HEK293T (cell line): ENCODE measurements at places on chromosomes 5 and 9.

GRCh38 chr9:98909935-98910334 is 33.8 kb upstream of the COL15A1 start:
- DNase-seq, result no peak

DNA sequence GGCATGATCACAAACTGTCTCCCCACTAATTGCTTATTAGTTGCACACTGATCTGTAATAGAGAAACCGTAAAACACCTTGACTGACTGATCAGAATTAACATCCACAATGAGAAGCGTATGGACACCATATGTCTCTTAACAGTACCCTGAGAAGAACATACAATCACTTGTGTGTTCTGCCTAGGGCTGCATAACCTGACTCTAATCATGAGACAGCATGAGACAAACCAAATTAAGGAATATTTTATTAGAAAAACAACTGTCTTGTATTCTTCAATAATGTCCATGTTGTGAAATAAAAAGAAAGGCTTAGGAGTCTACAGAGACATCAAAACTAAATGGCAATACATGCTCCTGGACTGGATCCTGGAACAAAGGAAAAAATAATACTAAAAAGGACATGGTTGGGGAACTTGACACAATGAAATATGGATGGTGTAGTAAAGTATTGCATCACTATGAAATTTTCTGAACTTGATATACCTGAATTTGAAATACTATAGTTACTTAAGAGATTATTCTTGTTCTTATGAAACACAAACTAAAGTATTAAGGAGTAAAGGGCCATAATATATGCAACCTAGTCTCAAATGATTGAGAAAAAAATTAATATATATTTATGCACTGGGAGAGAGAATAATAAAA is 162.1 kb downstream of the CWC27 start:
- DNase-seq, result no peak

- DNase-seq, result no peak
These were observed 164.4 kb downstream of the TLR4 start for GRCh38 chr9:117868594-117868993.

DNA sequence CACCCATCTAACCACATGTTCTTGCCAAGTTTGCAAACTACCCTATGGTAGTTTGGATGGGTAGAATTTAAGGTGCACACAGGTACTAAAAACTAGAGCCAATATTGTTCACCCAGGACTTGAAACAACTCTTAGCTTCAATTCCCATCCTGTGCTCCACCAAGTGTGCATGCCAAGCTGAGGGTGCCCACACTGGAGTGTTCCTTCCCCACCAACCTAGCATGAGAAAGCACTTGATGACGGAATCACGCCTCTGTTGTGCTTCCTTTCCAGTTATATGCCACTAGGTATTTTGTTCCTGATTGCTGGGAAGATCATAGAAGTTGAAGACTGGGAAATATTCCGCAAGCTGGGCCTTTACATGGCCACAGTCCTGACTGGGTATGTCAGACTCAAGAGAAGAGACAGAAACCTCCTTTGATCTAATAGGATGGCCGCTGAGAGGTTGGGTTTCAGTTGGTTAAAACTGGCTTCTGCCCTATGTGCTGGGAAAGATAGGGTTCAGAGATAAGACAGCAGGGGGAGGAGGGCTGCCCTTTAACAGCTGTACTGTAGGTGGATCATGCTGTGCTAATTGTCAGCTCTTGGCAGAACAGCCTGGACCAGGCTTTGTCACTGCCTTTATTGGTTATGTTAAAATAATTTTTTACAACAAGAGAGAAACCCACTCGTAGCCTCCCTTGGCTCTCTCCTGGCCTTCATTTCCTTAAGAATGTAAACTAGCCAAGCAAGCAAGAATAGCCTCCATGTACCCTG is 83.5 kb downstream of the SLC1A1 start:
- DNase-seq, result no peak

DNA sequence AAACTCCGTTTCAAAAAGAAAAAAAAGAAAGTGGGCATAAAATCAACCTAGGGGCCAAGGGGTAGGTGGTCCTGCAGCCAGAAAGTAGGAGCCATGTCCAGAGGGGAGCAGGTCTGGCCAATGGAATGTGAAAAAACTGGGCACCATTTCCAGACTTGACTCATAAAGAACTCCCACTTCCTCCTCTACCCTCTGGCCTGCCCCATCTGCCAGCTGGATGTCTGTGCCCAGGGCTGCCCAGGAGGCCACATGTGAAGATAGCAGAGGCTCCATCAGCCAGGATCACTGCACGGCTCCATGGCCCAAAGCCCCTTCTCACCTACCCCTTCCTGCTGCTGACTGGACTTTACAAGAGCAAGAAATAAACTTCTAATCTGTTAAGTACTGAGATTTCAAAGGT is 42.1 kb upstream of the EEIG1 start:
- no peak for DNase-seq

DNA sequence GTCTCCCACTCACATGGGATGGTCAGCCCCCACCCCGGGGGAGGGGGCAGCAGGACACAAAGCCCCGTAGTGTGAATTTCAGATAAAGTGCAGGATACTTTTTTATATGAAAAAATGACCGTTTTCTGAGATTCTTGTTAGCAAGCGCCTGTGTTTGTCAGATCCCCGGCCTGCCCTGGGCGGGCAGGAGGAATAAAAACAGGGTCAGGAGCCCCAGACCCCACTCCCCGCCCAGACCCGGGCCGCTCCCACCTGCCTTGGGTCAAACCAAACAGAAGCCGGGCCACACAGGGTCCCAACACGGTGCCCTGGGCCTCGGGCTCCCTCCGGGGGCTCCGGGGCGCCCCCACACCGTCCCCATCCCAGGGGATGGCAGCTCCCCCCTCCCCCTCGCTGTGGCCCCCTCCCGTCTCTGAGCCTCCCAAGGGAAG is 13.5 kb upstream of the NRARP start:
- DNase-seq, result no peak
